ENCODE measurements at places on chromosomes 16 and 17.
A peak's percentile ranks its signal among the peaks of the same experiment; 100 is the strongest.

DNA sequence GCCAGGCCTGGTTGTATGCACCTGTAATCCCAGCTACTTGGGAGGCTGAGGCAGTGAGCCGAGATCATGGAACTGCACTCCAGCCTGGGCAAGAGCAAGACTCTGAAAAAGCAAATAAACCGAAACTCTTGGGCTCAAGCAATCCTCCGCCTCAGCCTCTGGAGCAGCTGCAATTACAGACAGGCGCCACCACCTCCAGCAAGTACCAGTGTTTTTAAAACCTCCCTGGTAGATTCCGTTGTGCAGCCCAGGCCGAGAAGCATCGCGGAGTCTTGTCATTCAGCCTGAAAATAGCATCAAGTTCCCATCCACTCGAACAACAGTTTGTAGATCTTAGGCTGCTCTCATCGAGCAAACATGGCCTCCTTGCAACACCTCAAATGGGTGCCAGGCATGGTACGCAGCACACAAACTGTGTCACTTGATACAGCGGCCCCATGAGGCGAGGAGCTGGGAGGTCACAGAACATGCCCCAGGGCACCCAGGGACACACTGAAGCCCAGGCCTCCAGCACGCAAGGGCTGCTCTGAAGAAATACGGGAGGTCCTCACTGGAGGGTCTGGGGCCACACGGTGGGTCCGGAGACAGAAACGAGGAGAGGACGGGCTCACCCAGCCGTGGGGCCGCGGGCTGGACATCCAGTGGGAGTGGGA is 18.1 kb downstream of the TMC6 start:
- no peak for DNase-seq

DNA sequence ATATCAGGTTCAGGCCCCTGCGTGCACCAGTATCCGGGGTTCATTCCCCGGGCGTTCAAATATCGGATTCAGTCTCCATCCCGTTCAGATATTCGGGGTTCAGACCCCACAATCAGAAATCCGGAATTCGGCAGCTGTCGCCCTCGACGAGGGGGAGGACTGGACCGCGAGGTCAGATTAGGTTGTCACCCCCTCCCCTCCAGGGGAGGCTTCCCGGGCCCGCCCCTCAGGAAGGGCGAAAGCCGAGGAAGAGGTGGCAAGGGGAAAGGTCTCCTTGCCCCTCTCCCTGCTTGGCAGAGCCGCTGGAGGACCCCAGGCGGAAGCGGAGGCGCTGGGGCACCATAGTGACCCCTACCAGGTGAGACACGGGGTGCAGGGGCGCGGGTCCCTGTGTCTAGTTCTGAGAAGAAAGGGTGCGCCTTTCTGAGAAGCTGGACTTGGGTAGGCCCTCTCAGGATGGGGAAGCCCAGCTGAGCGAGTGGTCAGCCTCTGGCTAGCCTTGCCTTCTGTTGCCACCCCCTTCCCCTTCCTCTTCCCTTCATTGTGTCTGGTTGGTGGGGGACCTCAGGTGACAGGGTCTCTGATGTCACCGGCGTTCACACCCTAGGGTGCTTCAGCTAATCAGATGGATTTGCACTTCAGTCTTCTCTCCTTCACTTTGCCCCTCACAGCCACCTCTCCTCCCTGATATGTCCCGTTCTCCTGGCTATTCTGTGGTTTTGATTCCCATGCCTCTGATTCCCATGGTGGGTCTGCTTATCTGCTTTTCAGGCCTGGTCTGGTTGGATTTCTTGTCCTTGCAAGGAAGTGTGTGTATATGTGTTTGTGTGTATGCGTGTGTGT is 844 bp downstream of the TAOK2 start:
- DNase-seq, result no peak

DNA sequence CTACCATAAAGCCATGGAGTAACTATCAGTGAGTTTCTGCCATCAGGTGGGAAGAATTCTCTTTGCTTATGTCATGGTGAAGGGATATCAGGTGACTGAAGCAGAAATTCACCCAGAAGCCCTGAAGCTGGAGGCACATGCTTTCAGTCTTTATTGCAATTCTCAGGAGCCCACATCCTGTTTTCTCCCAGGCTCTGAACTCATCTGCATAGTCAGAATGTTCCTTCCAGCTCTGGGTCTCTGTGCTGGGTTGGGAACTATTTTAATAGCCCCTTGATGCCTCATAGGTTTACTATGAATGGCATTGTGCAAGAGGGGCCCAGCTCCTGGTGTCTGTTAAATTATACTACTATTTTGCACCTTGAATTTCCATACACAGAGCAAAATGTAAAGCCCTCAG is 198.4 kb upstream of the SOX9 start:
- DNase-seq, result peak; percentile 65

DNA sequence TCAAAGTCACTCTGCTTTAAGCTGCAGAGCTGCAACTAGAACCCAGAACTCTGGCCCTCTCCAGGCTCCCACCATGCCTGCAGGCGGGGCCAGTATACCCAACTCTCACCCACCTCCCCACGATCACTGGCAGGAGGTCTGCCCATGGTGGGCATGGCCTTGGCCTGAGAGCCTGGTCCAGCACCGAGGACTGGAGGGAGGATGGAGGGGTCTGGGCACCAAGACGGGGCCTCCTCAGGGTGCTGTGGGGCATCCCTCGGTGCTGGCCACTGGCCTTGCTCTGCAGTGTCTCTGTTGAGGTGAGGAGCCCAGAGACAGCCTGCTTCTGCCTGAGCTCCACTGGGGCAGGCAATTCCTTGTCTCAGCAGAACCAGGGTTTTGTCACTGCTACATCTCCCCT is 1.5 kb upstream of the KRT16 start:
- DNase-seq, result no peak

GRCh38 chr16:67407176-67407787 is 9.0 kb downstream of the ZDHHC1 start:
- DNase-seq, result no peak

GRCh38 chr17:13107676-13108235 is 89.9 kb upstream of the ELAC2 start:
- DNase-seq, result peak; percentile 8

DNA sequence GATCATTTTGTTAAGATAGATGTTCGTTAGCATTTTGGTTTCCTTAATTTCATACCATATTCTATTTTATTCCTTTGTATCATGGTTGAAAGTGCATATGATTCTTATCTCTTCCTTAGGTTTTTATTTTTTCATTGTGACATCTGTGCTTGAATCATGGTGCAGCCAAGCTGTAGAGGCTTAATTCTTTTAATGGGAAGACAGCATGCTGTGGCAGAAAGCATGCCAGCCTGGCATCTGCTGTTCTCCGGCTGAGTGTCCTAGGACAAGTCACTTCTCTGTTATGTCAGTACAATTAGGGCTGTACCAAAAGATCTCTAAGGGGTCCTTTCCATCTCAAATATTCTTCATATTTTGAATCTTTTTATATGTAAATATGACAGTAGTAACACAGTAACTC is 68.5 kb upstream of the PMFBP1 start:
- no peak for DNase-seq

DNA sequence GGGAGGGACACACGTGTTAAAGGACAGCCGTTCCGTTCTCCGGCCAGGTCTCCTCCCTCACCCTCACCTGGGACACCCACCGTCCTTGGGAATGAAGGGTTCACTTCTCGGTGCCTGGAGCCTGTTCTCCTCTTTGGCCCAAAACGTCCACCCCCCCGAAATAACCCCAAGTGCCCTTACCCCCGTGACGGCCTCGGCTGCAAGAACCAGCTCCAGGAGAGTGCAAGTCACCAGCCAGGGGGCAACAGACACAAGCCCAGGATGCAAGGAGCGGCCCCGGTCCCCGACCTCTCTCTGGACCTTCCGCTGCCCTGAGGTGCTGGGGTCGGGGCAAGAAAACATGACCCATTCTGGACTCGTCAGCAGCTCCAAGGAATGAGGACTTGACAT is 20.0 kb upstream of the UBE2I start:
- no peak for DNase-seq

- DNase-seq, result no peak
These were observed 17.1 kb downstream of the RAB11FIP4 start for GRCh38 chr17:31408586-31408985.

GRCh38 chr16:85205747-85206471 is 93.6 kb upstream of the CIBAR2 start:
- no peak for DNase-seq

DNA sequence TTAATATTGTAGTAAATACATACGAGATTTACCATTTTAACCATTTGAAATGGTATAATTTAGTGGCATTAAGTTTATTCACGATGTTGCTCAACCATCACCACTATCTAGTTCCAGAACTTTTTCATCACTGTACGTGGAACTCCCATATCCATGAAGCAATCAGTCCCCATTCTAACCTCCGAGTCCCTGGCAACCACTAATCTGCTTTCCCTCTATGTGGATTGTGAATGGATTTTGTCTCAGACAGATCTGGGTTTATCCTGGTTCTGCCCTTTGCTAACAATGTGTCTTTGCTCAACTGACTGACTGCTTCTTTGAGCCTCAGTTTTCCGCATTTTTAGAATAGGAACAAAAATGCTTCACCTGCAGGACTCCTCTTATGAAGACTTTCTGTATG is 51.4 kb downstream of the TANGO6 start:
- DNase-seq, result no peak

- DNase-seq, result no peak
These were observed 37.1 kb downstream of the YWHAE start for GRCh38 chr17:1362964-1363363.

- DNase-seq, result no peak
These were observed 58.3 kb downstream of the HIC1 start for GRCh38 chr17:2113279-2113622.

- no peak for DNase-seq
These were observed 103.3 kb upstream of the CIBAR2 start for GRCh38 chr16:85215478-85216118.

GRCh38 chr16:64900019-64900418 is 221.8 kb downstream of the CDH11 start:
- peak; percentile 26 for DNase-seq

- no peak for DNase-seq
These were observed 658 bp downstream of the RABEP2 start for GRCh38 chr16:28924399-28924761.

DNA sequence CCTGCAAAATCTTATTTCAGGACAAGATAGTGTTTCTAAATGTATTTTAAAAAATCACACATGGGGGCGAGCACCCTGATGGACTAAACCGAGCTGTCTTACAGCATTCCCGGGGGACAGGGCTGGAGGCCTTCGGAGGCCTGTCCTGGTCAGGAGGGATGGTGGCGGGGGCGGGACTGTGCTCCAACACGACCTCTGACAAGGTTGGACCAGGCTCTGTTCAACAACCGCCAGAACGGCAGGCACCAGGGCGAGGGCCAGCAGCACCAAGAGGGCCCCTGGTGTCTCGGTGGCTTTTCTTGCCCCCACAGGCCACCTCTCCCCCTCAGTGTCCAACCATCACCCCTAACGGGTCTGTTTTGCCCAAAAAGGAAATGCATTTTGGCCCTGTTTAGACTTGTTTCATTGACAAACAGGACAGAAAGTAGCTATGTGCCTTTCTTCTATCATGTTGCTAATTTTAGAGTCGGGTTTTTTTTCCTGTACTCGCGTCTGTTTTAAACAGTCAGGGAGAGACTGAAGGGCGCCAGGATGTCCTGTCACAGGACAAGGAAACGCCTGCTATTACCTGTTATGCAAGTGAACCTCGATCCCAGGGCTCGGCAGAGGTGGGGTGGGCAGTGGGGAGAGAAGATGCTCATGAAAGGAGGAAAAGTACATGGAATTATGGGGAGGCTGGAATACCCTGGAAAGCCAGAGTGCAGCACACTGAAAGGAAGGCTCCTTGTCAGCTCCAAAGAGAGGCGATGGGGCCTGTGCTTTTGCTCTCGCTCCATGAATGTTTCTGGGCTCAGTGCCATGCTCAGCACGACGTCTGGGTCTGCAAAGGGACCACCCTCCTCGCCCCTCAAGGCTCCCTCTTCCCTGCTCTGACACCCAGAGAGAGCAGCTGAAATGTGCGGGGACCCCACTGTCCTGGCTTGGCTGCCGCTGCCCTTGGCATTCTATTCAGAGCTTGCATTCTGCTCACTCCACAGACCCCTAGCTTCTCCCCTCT is 11.9 kb downstream of the TMEM204 start:
- DNase-seq, result no peak
